NCI-H187 (cell line): ENCODE measurements at places on chromosomes 3 and 15.
A peak's percentile ranks its signal among the peaks of the same experiment; 100 is the strongest.

DNA sequence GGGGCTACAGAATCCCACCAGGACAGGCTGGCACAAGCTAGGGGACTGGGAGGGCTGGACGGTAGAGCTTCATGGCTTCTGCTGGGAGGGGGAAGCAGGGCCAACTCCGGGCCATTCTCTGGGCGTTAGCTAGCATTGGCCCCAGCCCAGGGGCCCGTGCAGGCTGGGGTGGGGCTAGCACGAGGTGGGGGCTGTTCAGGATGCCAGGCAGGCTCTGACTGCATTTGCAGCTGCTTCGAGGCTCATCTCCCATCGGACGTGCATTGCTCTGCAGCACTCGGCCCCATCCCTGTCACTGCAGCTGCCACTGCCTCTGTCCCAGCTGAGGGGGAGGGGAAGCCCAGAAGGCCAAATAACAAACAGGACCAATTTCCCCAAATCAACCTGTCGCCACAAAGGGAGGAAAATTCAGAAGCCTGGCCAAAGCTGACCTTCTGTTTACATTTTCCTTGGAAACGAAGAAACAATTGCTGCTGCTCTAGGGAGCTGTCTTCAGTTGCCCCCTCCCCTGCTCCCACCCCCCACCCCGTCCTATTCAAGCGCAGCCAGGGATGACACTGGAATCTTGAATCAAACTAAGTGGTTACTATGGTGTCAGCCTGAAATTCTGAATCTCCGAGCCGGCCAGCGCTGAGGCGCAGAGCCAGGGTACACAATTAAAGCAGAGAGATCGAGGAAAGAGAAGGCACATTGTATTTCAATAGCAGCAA lies 138.8 kb upstream of the PRR20G start:
- no peak for DNase-seq

DNA sequence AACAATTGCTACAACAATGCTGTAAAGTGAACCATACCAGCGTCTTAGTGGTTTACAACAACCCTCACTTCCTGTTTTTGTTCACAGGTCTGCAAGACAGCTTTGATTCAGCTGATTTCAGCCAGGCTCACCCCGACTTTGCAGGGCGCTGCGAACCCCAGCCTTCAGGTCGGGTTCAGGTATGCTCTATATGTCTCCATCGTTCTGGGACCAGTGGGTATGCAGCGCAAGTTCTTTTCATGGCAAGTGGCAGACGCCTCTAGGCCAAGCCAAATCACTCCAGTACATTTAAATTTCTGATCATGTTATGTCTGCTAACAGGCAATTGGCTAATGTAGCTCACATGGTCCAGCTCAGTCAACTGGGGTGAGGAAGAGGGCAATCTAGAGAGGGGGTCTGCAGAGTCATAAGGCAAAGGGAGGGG lies 52.4 kb upstream of the RGMA start:
- no peak for DNase-seq

GRCh38 chr3:194955979-194956696 lies 270.5 kb downstream of the FAM43A start:
- DNase-seq = no peak

DNA sequence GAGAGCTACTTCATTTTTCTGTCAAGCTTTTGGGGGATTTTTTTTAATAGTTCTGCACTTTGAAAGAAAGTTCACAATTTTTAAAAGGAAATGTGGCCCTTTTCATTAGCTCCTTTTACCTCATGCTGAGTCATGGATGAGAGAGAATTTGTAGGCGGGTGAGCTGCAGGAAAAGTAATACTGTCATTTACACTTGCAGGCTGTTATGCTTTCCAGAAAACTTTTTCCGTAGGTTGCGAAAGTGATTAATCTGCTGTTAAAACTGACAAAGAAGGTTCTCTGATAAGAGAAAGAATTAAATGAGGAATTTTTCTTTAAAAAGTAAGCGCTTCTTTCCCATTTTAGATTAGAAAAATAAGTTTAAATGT lies 430.2 kb downstream of the LPP start:
- no peak for DNase-seq

- DNase-seq = no peak
Observed at GRCh38 chr3:172107403-172107802, 68.0 kb downstream of the FNDC3B start.

- DNase-seq = no peak
Observed at GRCh38 chr15:44370830-44371229, 56.6 kb upstream of the CTDSPL2 start.

DNA sequence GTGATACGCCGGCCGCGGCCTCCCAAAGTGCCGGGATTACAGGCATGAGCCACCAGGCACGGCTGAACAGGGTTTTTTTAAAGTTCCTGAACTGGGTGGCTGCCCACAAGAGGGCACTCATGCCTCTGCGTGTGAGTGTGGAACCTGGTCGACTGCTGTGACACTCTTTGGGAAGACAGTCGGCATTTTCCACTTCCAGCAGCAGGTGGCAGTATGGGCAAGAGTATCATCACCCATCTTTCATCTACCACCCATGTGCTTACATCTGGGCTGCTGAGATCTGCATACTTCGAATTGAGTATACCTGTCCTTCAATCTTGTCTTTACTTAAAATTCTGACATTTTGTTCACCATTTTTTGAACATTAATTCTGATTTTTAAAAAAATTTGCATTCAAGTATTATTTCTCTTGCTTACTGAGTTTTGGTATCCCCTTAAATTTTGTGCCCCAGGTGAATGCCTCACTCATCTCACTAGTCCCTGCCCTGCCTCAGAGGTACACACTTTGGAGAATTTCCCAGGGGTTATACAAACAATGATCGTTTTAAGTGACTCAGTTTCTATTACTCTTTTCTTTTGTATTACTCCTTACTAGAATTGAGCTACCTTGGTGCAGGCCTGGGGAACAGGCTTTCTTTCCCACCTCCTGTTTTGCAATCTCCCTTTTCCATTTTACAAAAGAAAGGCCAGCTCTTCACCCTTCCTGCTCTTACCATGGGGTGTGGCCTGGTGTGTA lies 11.8 kb downstream of the CLEC3B start:
- DNase-seq = peak; percentile 59

DNA sequence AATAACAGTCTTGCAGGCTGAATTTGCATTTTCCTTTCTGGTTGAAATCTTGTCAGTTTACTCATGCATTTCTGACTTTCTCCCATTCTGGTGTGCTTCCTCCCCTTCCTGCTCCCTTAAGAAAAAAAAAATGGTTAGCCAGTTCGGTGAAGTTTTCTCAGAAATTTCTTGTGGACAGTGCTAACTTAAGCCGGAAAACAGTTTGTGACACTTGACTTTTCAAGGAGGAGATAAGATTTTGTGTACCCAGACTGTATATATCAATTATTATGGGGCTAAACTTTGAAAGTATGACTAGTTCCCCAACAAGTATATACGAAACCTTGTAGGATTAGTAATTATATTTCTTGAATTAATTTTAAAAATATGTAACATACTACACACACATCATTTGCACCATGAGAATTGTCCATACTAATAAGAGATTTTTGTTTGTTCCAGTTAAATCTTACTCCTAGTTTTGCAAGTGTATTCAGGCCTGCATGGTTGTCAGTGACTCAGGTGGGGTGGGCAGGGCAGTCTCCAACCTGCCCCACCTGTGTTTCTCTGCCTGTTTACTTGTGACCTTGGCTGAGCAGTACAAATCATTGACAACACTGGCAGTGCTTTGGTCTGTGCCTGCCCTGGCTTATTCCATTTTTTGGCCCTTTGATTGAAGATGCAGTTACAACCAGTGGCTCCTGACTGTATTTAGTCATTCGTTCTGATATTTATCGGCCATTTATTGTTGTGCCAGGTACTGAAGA lies 19.1 kb downstream of the UBE2E1 start:
- DNase-seq = no peak

- DNase-seq = no peak
Observed at GRCh38 chr3:143081844-143082778, 37.5 kb upstream of the CHST2 start.
